Tibial nerve (tissue), 4 donors: ENCODE measurements at places on chromosomes 11 and 22. TPM values are rescaled to one million over a fixed set of nuclear protein-coding genes. Genes with fewer than 3 reads are reported as not detected.

- DNase-seq = no peak
- H3K36me3 ChIP-seq = no peaks in the 10 kb centered on the region
- no peaks in the 10 kb centered on the region for H3K27me3 ChIP-seq
- no peak overlapping the region for H3K4me3 ChIP-seq
- no peaks in the 10 kb centered on the region for H3K4me1 ChIP-seq
These were observed 1497.2 kb upstream of the RAG2 start for GRCh38 chr11:38095268-38095667.

- no peaks in the 10 kb centered on the region for H3K36me3 ChIP-seq
- peaks cover 11% of the 10 kb centered on the region for H3K4me1 ChIP-seq
- H3K27ac ChIP-seq = no peak overlapping the region
- H3K27me3 ChIP-seq = peaks cover 22% of the 10 kb centered on the region
- DNase-seq = no peak
These were observed 10.4 kb upstream of the TCF20 start for GRCh38 chr22:42280836-42281235.

DNA sequence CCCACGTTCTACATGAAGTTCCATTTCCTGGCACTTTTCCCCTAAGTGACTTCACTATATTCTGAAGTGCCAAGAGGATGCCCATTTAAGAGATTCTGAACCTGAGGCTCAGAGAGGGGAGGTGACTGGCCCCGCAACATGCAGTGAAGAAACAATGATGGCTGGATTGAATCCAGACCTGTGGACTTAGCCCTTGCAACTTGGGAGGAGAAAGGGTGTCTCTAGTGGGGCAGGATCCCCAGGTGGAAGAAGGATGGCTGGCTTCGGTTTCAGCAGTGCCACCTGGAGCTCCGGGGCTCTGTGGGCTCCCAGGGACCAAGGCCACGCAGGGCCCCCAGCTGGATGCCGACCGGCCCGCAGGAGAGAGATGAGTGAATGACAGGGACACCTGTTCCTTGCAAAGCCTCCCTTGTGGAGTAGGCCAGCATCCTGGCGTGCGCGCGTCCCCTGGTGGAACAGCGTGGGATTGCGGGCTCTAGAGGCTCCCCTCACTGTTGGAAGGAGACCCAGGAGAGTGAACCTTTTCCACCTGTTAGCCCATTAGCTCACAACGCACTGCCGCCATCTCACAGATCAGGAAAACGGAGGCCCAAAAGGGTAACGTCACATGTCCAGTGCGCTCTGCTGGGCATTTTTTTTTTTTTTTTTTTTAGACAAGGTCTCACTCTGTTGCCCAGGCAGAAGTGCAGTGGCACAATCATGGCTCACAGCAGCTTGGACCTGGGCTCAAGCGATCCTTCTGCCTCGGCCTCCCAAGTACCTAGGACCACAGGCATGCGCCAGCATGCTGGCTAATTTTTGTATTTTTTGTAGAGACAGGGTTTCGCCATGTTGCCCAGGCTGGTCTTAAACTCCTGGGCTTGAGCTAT is 104.7 kb downstream of the KIAA1671 start:
- H3K27ac ChIP-seq = no peak overlapping the region
- H3K4me1 ChIP-seq = no peaks in the 10 kb centered on the region
- peak; percentile 76 for DNase-seq
- H3K4me3 ChIP-seq = no peak overlapping the region
- no peaks in the 10 kb centered on the region for H3K27me3 ChIP-seq

GRCh38 chr22:32830473-32830872 is 29.0 kb downstream of the TIMP3 start:
- H3K4me3 ChIP-seq = no peak overlapping the region
- H3K36me3 ChIP-seq = no peaks in the 10 kb centered on the region
- peaks cover 71% of the 10 kb centered on the region for H3K4me1 ChIP-seq
- DNase-seq = no peak
- H3K27me3 ChIP-seq = no peaks in the 10 kb centered on the region

GRCh38 chr11:130145311-130145812 is 14.2 kb upstream of the ST14 start:
- peaks cover 56% of the 10 kb centered on the region for H3K36me3 ChIP-seq
- H3K4me3 ChIP-seq = no peak overlapping the region
- no peaks in the 10 kb centered on the region for H3K27me3 ChIP-seq
- no peaks in the 10 kb centered on the region for H3K4me1 ChIP-seq
- H3K27ac ChIP-seq = peak overlapping the region; percentile 82
- DNase-seq = no peak

- no peaks in the 10 kb centered on the region for H3K36me3 ChIP-seq
- H3K27me3 ChIP-seq = no peaks in the 10 kb centered on the region
- H3K4me3 ChIP-seq = no peak overlapping the region
These were observed 3.7 kb upstream of the MIEF1 start for GRCh38 chr22:39498368-39498767.

GRCh38 chr11:67666676-67667489 is 7.5 kb downstream of the ALDH3B2 start:
- H3K27ac ChIP-seq = no peak overlapping the region
- H3K36me3 ChIP-seq = no peaks in the 10 kb centered on the region
- H3K27me3 ChIP-seq = no peaks in the 10 kb centered on the region
- no peaks in the 10 kb centered on the region for H3K4me1 ChIP-seq

- no peaks in the 10 kb centered on the region for H3K4me1 ChIP-seq
- no peaks in the 10 kb centered on the region for H3K36me3 ChIP-seq
- no peak overlapping the region for H3K4me3 ChIP-seq
- no peak overlapping the region for H3K27ac ChIP-seq
- DNase-seq = no peak
These were observed 153.9 kb upstream of the MPPED2 start for GRCh38 chr11:30740091-30740490.

- H3K4me1 ChIP-seq = no peaks in the 10 kb centered on the region
- H3K36me3 ChIP-seq = no peaks in the 10 kb centered on the region
- no peaks in the 10 kb centered on the region for H3K27me3 ChIP-seq
- no peak overlapping the region for H3K27ac ChIP-seq
These were observed 317.8 kb downstream of the BUD13 start for GRCh38 chr11:116454951-116455350.

- H3K27me3 ChIP-seq = no peaks in the 10 kb centered on the region
- no peak overlapping the region for H3K4me3 ChIP-seq
- H3K4me1 ChIP-seq = peaks cover 9% of the 10 kb centered on the region
- DNase-seq = no peak
- no peak overlapping the region for H3K27ac ChIP-seq
- H3K36me3 ChIP-seq = peaks cover 4% of the 10 kb centered on the region
These were observed 78.6 kb upstream of the GRK3 start for GRCh38 chr22:25485626-25486545.

- H3K36me3 ChIP-seq = no peaks in the 10 kb centered on the region
- H3K27ac ChIP-seq = peak within 1 kb of the TSS; percentile 26
- peak; percentile 25 for DNase-seq
- H3K4me3 ChIP-seq = peak within 1 kb of the TSS; percentile 67
- H3K4me1 ChIP-seq = no peaks in the 10 kb centered on the region
- no peaks in the 10 kb centered on the region for H3K27me3 ChIP-seq
These were observed at the start of gene ZNF215 for GRCh38 chr11:6926208-6927029. Gene ZNF215, plus strand, starts transcription at chr11:6926426. Its CDS starts 5,847 bp downstream, at chr11:6932273.

- H3K4me1 ChIP-seq = no peaks in the 10 kb centered on the region
- DNase-seq = no peak
These were observed 44.9 kb downstream of the WNT11 start for GRCh38 chr11:76161261-76161961.

DNA sequence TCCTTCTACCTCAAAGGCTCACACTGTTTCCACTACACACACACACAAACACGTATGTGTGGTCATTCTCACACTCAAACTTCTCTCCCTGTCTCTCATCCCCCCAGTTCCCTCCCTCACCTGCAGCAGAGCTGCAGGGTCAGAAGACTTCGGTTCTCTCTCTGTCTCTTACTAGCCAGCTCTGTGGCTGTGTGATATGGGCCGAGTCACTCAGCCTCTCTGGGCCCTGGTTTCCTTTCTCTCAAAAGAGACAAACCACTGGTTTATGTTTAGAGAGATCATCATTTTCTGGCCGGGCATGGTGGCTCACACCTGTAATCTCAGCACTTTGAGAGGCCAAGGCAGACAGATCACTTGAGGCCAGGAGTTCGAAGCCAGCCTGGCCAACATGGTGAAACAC is 21.1 kb downstream of the TSPAN18 start:
- H3K4me3 ChIP-seq = no peak overlapping the region
- no peaks in the 10 kb centered on the region for H3K27me3 ChIP-seq
- no peaks in the 10 kb centered on the region for H3K4me1 ChIP-seq
- no peak overlapping the region for H3K27ac ChIP-seq
- DNase-seq = no peak
- H3K36me3 ChIP-seq = no peaks in the 10 kb centered on the region

GRCh38 chr11:36427079-36427478 is 83.0 kb downstream of the TRAF6 start:
- DNase-seq = no peak
- H3K27ac ChIP-seq = no peak overlapping the region
- no peak overlapping the region for H3K4me3 ChIP-seq
- no peaks in the 10 kb centered on the region for H3K36me3 ChIP-seq

DNA sequence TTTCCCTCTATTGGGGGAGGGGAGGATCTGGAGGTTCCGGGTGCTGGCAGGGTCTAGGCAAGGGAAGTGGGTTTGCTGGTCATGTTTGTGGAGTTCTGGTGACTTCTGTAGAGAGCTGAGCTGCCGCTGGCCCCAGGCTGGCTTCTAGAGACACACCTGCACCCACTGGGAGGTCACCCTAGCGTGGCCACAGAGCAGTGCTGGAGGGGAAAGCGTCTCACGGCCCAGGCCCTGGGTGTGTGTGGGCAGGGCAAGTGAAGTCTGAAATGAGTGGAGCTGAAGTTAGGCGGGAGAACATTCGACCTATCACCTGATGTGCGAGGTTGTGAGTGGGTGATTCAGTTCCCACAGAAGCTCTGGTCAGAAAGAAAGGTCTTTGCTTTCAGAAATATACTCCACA is 27.9 kb downstream of the SMIM38 start:
- H3K27ac ChIP-seq = no peak overlapping the region
- no peaks in the 10 kb centered on the region for H3K27me3 ChIP-seq
- no peaks in the 10 kb centered on the region for H3K4me1 ChIP-seq
- H3K4me3 ChIP-seq = no peak overlapping the region

- H3K27me3 ChIP-seq = no peaks in the 10 kb centered on the region
- no peak for DNase-seq
- H3K4me1 ChIP-seq = peaks cover 4% of the 10 kb centered on the region
- no peak overlapping the region for H3K4me3 ChIP-seq
These were observed 15.6 kb downstream of the SDHAF2 start for GRCh38 chr11:61445516-61445915.

TRIM29 gene
- total RNA-seq = 42.0 TPM

SORL1 gene
- 7.3 TPM for total RNA-seq

TOP3B gene
- 42.9 TPM for total RNA-seq

SLC22A9 gene
- not detected for total RNA-seq

FAM180B gene
- 4.4 TPM for total RNA-seq

CTSW gene
- total RNA-seq = 3.1 TPM

C11orf65 gene
- 0.84 TPM for total RNA-seq

UQCR10 gene
- 32.6 TPM for total RNA-seq
